HepG2 (cell line): ENCODE measurements at places on chromosomes 7 and 10.

- DNase-seq: no peak
Observed at GRCh38 chr7:21500117-21500832, 42.6 kb upstream of the DNAH11 start.

- DNase-seq: no peak
Observed at GRCh38 chr10:62131724-62132123, 136.9 kb downstream of the RTKN2 start.

- DNase-seq: no peak
Observed at GRCh38 chr10:47053081-47053798, 142.0 kb downstream of the PTPN20 start.

- DNase-seq: no peak
Observed at GRCh38 chr7:96236198-96237039, 85.5 kb downstream of the SLC25A13 start.

GRCh38 chr7:33707427-33707826 is 197.9 kb upstream of the BMPER start:
- no peak for DNase-seq

GRCh38 chr7:30708983-30709382 is 26.7 kb upstream of the CRHR2 start:
- no peak for DNase-seq

- DNase-seq: no peak
Observed at GRCh38 chr10:21527598-21528235, 2.2 kb upstream of the SKIDA1 start.

- DNase-seq: no peak
Observed at GRCh38 chr10:47113907-47114500, 186.0 kb upstream of the GDF10 start.

DNA sequence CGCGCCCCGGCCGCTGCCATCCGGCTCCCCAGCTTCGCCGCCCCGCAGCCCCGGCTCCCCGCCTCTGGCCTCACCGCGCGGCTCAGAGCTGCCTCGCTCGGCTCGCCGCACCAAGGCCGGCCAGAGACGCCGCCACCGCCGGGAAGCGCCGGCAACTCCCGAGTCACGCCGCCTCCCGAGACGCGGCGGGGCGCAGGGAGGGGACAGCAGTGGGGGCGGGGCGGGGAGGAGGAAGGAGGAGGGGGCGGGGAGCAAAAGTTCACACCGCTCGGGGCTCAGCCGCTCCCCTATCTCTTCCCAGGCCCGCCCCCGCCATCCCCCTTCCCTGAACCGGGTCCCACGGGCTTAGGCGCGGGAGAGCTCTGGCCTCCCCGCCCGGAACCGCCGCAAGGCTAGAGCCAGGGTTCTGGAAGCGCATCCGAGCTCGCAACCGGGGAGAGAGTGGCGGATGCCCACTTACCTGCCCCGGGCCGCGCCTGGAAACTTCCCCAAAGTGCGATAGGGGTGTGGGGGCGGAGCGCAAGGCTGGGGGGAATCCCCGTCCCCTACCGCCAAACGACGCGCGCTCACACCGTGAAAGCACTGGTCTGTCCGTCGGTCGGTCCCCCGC is 1.0 kb downstream of the CHST15 start:
- DNase-seq: no peak

DNA sequence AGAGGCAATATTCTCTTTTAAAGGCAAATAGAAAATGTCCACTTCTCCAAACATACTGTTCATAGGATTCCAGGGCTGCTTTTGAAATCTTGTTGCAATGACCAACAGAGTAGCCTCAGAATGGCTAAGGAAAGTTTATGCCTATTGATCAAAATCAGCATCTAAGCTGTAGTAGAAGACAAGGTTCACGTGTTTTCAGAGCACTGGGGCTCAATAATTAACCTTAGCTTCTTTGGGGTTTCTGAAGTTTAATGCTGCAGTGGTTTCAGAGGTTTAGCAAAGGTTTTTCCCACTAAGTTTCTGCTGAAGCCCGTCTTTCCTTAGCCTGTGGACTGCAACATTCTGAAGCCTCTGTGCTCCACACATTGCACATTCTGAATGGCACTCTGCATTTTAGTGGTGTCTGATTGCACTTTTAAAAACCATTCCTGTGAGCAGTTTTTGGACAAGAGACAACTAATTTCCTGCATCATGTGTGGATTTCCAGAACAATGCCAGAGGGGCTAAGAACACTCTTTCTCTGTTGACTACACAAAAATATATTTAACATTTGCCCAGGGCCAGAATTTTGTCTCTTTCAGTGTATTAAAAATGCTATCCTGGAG is 342.5 kb downstream of the PTEN start:
- DNase-seq: no peak

DNA sequence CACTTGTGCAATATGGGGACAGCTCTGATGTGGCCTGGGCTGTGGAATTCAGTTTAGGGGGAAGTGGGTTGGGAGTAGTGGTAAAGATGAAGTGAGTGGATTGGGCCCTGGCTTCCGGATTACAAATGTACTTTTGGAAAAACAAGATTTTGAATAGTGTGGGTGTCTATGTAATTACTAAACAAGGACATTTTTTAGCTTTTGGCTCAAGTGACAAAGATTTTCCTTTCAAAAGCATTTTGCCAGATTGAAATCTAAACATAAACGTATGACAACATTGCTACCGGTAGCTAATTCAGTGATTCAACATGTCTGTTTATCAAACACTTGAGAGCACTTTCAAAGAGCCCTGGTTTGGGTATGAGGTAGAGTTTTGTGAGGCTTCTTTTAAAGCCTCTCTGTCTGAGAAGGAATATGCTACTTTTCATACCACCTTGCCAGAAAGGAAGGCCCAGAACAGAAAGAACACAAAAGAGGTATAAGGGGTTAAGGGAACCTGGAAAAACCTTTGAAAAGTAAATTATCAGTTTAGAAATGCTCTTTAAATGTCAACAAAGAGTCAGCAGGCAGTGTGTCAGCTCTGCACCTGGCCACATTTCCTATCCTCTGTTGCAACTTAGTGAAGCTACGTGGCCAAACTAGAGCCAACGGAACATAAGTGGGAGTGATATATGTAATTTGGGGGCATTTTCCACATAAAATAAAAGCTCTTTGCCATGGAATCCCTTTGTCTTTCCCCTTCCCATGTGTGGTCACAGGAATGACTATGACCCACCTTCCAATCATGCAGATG is 516.1 kb downstream of the NRG3 start:
- DNase-seq: no peak

- DNase-seq: no peak
Observed at GRCh38 chr10:62087329-62087728, 181.3 kb downstream of the RTKN2 start.

GRCh38 chr7:142440906-142441411 is 183.1 kb upstream of the PRSS58 start:
- no peak for DNase-seq

DNA sequence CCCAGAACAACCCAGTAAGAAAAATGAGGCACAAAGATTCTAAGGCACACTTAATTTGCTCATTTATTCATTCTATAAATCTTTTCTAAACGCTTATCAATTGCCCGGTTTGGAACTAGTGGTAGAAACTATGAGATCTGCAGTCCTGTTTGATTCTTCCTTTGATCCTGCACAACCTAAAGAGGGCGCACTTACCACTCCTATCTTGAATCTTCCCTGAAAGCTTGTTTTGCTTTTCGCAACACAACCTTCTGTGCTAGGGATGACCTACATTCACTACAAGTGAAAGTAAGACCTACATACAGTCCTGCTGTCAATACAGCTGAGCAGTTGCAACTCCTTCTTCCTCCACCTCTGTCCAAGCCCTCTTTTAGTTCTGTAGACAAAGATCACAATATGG is 12.6 kb upstream of the ARL4A start:
- DNase-seq: peak; percentile 84
